ENCODE measurements at places on chromosomes 3 and 15.

GRCh38 chr15:47975427-47975826 is 145.4 kb upstream of the SLC24A5 start:
- no peak for DNase-seq

DNA sequence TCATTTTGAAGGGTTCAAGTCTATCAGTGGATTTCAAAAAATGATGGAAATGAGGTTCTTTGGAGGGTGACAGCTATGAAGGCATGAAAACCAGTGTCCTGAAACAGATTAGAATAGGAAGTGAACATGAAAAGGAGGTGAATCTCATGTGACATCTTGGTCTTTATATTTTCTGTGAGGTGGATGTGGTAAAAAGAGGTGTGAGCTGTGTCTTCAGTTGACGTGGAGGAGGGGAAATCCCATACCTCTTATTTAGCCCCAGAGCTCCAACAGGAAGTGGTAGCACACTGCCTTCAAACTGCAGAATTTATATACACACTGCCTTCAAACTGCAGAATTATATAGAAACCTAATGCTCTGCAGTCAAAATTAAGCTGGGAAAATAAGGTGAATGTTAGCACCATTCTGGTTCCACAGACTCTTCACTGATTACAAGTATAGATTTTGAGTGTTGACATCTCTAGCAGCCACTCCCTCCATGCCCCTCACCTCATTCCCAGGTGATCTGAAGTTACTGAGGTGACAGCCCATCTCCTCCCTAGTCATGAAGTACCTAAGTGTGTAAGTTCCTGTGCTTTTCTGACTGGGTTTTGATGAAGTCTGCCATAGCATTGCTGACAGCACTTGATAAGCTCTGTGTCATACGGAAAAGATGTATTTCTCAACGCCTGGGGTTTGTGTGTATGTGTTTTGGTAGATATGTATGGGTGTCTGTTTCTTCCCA is 2.7 kb downstream of the RAB8B start:
- no peak for DNase-seq

DNA sequence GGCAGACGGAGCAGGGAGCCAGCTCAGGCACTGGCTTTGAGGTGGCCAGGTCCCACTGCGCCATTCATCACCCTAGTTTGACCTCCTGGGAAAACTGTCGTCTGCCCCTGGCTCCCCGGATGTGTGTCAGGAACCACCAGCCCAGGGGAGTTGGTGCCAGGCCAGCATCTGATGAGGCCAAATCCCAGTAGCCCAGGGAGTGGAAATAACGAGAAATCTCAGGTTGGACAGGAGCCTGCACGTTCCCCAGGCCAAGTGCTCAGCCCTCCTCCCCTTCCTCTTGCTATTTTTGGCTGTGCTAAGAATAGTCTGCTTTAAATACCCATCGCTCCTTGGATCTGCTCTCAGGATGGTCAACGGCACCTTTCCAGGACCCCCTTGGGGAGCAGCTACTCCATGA is 93.1 kb upstream of the RPL32 start:
- DNase-seq, result no peak

- no peak for DNase-seq
Measured at GRCh38 chr3:78186404-78186803, 1146.5 kb downstream of the ROBO2 start.

GRCh38 chr15:79815468-79815867 is 81.3 kb downstream of the MTHFS start:
- no peak for DNase-seq

DNA sequence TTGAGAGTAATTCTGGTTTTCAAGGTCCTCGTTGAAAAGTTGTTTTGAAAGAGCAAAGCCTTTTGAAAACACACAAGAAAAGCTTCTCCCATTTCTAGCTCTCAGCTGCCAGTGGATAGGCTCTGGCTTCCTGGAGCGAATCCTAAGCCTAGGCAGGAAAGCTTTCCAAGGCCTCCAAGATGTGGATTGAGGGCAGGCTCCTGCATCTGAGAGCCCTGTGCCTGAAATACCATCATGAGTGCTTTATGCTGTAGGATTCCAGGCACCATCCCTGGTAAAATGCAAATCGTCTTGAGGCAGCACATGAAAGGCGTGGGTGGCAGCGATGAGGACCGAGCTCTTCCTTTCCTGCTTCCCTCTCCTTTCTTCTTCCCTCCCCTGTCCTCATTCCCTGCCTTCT is 60.7 kb upstream of the CORO2B start:
- no peak for DNase-seq

DNA sequence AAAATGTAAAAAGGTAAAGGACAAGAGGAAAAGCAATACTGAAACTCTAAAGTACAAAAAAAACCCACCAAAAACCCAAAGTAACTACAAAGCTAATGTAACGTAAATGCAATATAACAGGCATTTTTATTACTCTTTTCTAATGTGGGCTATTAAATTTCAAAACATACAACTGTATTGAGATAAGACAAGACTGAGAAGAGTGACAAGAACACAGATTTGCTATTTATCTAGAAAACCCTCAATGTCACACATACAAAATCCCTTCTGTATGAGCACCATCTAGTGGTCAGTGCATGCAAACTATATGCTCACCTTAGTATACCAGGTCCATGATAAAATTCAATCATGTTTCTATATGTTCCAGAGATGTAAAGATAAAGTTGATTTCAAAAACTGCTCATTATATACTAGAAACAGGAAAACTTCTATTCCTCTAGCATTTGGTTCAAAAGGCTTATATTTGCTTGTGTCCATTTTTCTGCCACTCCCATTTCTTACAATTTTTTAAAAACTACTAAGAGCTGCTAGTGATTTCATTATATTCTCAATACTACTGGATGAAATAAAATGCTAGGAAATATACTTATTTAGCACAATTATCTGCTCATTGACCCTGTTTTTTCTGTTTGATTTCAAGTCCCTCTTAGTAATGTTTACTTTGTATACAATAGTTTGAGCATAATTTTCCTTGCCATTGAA is 111.4 kb downstream of the DLG1 start:
- no peak for DNase-seq

GRCh38 chr3:66789580-66790237 is 208.4 kb upstream of the KBTBD8 start:
- no peak for DNase-seq

- DNase-seq, result no peak
Measured at GRCh38 chr3:6860149-6860953, 564 bp upstream of the GRM7 start.

DNA sequence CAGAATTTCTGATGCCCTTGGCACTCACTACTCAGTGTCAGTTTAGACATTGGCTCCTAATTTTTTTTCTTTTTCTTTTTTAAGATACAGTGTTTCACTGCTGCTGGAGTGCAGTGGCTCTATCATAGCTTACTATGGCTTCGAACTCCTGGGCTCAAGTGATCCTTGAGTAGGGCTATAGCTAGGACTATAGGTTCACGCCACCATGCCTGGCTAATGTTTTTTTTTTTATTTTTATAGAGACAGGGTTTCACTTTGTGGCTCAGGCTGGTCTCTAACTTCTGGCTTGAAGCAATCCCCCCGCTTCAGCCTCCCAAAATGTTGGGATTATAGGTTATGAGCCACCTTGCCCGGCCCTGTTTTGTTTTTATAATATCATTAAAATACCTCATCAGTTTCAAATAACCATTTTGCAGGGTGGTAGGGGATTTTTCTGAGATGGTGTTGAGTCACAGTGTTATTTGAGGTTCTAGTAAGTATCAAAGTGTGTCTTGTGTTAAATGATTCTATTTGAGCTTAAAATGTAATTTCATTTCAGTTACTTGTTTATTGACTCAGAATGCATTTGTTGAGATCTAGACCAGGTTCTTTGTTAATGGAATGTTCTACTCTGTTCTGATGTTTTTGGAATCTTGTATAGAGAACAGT is 7.0 kb downstream of the FNDC3B start:
- no peak for DNase-seq

- DNase-seq, result no peak
Measured at GRCh38 chr3:72829701-72830100, 18.5 kb downstream of the SHQ1 start.

DNA sequence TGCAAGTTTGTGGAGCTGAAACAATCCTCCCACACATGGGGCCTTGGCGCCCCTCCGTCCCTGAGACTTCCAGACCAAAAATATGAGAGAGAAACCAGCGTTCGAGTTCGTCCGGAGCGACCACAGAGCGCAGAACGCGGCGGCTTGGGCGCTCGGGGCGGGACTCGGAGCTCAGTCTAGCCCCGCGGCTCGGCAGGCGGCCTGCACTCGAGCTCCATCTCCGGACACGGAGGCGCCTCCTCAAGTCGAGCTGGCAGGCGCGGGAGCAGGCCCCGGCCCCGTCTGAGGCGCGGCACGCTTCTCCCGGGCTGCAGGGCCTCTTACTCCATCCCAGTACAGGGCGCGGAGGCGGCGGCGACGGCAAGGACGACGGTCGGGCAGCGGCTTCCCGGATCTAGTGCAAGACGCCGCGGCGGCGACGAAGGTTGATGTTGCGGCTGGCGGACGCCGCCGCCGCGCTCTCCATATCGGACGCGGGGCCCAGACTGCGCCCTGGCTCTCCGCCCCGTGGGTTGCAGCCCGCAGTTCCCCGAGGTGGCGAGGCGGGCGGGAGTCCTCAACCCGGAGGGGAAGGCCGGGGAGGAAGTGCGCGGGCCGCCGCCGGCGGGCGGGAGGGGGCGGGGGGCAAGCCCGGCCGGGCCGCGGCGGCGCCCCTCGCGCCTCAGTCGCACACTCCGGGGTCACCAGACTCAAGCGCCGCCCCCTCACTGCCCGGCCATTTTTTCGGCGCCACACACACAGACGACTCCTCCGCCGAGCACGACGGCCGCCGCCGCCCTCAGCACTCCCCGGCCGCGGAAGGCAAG is 674 bp downstream of the MSL2 start:
- DNase-seq, result peak; percentile 59

Measured in HuH-7.5 (cell line).